ENCODE measurements at places on chromosomes 4 and X.
A peak's percentile ranks its signal among the peaks of the same experiment; 100 is the strongest.

DNA sequence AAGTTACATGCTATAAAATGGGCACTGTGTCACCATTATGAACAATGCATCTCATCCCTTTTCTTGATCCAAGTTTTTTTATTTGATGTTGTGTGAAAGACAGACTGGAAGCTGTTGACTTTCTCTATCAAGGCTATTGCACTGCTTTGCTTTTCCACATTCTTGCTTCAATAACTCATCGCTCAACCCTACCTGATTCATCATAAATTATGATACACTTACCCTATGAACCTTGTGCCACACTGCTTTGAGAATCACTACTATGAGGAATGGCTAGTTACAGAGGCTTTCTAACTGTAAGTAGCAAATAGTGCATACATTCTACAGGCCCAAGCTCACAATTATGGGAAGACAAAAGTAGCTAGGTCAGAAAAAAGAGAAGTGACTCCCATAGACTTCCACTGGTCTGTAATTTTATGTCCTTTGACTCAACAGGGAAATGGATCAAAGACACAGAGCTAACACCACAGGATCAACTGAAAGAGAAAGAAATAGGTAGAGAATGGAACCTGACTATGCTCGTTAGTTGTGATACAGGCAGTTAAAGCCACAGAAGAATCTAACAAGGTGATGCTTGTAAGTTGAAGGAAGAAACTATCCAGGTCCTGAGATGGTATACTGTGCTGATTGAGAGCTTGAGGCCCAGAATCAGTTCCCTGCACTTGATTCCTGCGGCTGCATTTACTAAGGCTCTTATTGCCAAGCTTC lies 163.5 kb downstream of the PPP3CA start:
- DNase-seq = no peak

DNA sequence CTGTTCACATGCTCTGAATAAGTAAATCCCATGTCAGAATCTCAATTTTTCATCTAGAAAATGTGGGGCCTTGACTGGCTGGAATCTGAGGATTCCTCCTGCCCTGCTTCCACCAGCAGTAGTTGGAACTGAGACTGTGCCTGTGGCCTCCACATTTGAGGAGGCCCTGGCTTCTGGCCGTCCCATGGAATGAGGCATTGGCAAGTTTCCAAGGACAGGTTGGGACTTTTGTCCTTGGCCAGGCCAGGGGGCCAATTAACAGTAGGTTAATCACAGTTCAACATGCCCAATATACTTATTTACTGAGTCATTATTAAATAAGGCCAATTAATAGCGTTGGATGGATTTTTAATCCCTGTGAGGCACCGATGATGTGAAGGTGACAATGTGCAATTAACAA lies 50.2 kb upstream of the GABRE start:
- no peak for DNase-seq

DNA sequence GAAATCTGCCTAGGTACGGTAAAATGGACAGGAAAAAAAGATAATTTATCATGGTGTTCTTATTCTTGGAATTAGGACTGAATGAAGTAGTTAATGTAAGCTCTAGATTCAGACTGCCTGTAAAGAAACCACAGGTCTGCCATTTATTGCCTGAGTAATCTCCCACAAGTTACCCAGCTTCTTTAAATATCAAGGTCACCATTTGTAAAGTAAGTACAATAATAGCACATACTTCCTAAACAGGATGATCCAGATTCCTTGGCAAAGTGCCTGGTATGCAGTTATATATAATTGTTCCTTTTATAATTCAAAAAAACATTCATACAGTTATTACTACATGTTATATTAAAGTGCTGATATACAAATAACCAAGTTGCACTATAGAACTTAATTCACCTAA lies 368.6 kb downstream of the HNRNPD start:
- no peak for DNase-seq

DNA sequence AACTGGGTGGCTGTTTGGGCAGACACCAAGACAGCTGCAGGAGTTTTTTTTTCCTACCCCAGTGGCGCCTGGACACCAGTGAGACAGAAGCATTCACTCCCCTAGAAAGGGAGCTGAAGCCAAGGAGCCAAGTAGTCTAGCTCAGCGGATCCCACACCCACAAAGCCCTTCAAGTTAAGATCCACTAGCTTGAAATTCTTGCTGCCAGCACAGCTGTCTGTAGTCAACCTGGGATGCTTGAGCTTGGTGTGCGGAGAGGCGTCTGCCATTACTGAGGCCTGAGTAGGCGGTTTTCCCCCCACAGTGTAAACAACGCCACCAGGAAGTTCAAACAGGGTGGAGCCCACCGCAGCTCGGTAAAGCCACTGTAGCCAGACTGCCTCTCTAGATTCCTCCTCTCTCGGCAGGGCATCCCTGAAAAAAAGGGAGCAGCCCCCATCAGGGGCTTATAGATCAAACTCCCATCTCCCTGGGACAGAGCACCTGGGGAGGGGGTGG lies 171.4 kb downstream of the ARHGEF9 start:
- DNase-seq = no peak

- DNase-seq = no peak
Measured at GRCh38 chrX:136616987-136617685, 30.8 kb upstream of the CD40LG start.

- peak; percentile 42 for DNase-seq
Measured at GRCh38 chr4:124053872-124054538, 657.4 kb downstream of the SPRY1 start.

GRCh38 chr4:85610450-85610849 lies 135.5 kb downstream of the ARHGAP24 start:
- DNase-seq = no peak

GRCh38 chrX:71823391-71824057 lies 60.4 kb downstream of the CXorf49B start:
- no peak for DNase-seq

GRCh38 chrX:12979026-12979607 lies 4.2 kb downstream of the TMSB4X start:
- no peak for DNase-seq

GRCh38 chr4:11106759-11107158 lies 321.9 kb downstream of the HS3ST1 start:
- DNase-seq = peak; percentile 38

GRCh38 chr4:136036744-136037143 lies 1495.5 kb downstream of the PCDH18 start:
- DNase-seq = peak; percentile 62

DNA sequence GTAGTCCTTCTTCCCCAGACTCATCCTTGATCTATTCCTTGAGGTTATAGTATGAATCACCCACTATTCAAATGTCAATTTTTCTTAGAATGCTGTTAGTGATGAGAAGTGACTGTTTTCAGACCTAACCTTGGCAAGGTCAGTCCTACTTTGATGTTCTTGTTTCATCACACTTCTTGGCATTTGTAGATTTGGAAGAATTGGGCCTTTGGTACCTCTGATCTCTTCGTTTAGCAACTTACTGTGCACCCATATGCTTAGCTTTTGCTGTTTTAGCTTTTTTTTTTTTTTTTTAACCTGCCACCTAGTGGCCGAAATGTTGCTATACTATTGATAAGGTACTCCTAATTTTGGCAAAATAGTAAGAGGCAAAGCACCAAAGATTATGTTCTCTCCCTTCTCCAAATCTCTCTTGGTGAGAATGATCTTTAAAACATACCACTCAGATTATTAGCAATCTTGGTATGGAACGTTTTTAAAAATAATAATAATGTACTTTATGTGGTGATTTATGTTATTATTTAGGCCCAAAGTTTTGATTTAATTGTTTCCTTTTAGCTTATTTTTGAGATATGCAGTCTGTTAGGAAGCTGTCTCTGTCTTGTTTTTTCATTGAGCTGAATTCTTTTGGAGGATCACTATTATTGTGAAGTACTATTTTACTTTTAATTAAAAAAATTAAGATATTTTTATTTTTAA lies 16.6 kb downstream of the DCK start:
- DNase-seq = peak; percentile 71

- DNase-seq = peak; percentile 38
Measured at GRCh38 chr4:74308215-74308614, at the start of gene EPGN. EPGN (plus strand) TSS chr4:74308470; CDS start chr4:74308534, 64 bp downstream.

- DNase-seq = peak; percentile 54
Measured at GRCh38 chrX:72373136-72373535, 67.4 kb upstream of the CITED1 start.

DNA sequence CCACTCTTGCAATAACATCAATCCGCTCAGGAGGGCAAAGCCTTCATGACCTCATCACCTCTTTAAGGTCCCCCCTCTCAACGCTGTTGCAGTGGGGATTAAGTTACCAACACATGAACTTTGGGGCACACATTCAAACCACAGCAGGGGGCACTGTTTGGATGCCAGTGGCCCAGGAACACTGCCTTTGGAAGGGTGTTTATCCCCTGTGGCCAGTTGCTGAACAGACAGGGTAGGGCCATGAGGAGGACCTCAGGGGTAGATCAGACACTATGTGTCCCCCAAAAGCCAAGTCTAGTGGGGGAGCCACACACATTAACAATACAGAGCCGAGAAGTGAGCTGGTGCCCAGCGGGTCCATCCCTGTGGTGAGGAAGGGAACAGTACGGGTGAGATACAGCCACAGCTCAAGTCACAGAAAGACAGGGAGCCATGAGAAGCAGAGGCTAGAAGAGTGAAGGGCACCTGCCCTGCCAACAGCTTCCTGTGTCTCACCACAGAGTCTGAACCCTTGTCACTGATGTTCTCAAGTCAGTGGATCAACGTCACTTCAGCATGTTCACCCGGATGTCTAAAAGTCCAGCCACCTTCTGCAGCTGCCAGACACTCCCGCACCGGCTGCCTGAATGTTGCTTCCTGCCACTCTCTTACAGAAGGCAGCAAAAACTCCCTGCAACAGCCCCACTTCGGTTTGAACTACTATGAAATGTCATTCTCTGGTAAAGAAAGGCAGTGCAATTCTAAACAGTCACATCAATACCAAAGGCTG lies 19.9 kb upstream of the MXD4 start:
- peak; percentile 10 for DNase-seq

DNA sequence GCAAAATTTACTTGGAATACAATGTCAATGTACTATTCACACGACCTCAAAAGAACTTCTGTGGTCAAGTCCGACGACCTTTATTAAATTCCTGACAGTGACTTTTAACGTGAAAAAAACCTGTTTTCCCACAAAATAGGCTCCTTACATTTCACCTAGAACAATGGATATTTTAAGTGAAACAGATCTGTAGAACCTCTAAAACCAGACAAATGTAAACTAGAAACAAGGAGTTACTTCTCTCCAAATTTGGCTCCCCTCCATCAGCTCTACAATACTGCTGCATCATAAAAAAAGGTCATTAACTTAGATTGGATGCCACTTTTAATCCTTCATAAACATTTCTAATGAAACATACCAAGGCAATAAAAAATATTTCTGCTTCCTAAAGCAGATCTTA lies 1.2 kb downstream of the NEK1 start:
- no peak for DNase-seq

DNA sequence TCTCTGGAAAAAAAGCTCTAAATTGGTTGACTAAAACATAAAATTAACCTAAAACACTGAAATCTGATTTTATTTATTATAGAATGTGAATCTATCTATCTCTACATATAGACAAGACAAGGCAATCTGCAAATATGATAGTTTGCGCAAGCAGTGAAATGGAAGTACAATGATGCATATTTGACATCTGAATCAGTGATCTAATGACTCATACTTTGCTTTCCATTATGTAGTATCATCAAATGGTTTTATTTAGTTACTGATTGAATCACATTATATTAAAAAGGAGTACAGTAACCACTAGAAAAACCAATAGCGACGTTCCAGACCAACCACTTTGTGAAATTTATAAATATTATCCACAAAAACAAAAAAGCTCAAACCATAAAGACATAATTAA lies 1969.3 kb downstream of the PCDH7 start:
- DNase-seq = peak; percentile 3

- DNase-seq = no peak
Measured at GRCh38 chrX:115373308-115373707, 83.8 kb downstream of the LUZP4 start.

DNA sequence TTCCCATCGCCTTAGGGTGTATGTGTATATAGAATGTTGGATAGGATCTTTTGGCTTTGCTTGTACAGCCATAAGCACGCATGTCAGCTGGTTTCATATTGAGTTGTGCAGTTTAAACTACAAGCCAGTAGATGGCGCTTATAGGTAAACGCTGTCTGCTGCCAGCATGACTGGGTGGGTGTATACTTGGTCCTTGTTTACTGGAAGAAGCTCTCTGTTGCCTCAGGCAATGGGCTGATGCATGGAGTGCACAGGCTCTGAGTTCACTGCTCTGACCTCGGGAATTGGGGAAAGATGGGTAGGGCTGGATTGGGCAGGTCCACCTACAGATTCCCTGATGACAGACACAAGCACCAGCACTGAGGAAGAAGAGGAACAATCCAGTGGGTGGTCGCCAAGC lies 831.5 kb downstream of the STIM2 start:
- peak; percentile 49 for DNase-seq

DNA sequence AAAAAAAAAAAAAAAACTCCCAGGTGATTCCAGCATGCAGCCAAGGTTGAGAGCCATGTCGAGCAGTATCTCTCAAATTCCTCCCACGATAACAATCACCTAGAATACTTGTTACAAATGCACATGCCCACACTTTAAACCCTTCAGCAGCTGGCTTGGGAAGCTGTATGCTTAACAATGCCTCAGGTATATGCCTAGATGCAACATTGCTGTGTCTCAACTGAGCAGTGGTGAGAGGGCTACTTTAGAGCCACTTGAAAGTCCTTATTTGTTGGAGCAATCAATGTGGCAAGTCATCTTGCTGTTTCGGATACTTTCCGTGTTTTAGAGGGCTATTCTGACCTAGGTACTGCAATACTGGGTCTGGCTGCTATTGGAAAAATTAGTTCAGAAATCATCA lies 487.4 kb downstream of the INPP4B start:
- no peak for DNase-seq

GRCh38 chr4:2799224-2799911 lies 6.5 kb downstream of the SH3BP2 start:
- no peak for DNase-seq

- DNase-seq = peak; percentile 76
Measured at GRCh38 chr4:121728066-121728465, 31.3 kb upstream of the ANXA5 start.

GRCh38 chrX:50812995-50813842 lies 775 bp downstream of the SHROOM4 start:
- DNase-seq = peak; percentile 61

- DNase-seq = peak; percentile 59
Measured at GRCh38 chr4:165398570-165398969, 19.8 kb downstream of the CPE start.

- no peak for DNase-seq
Measured at GRCh38 chr4:95417531-95417930, 131.2 kb downstream of the UNC5C start.

DNA sequence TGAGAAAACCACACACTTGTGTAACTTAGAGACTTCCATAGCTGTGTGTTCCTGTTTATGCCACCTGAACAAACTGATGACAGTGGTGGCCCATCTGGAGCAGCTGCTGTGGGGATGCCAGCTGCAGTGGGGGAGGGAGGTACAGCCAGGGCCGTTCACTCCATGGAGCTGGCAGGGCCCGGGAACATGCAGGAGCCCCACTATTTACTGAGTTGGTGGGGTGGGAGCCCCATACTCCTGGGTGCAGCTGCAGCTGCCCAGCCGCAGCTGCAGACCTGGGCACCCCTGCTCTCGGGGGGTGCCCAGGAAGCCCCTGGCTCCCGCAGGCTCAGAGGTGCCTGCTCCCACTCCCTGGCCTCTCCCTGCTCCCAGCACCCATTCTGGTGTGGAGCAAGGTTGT lies 398.6 kb upstream of the RASGEF1B start:
- no peak for DNase-seq

- peak; percentile 70 for DNase-seq
Measured at GRCh38 chrX:96474029-96474740, 210.5 kb upstream of the DIAPH2 start.
